ENCODE measurements at places on chromosomes 7 and 10.

- H3K27ac ChIP-seq = no peak overlapping the region
- H3K4me1 ChIP-seq = peaks cover 12% of the 10 kb centered on the region
- H3K27me3 ChIP-seq = no peaks in the 10 kb centered on the region
- no peak overlapping the region for H3K4me3 ChIP-seq
- DNase-seq = no peak
Measured at GRCh38 chr7:98619450-98620321, 2.6 kb downstream of the NPTX2 start.

GRCh38 chr7:578386-578785, 58.7 kb upstream of the PDGFA start:
- DNase-seq = no peak
- H3K4me3 ChIP-seq = no peak overlapping the region
- H3K27ac ChIP-seq = no peak overlapping the region
- no peaks in the 10 kb centered on the region for H3K27me3 ChIP-seq
- 0 out of 2 replicates have a peak, but pooled peaks cover 5% of the 10 kb centered on the region for H3K4me1 ChIP-seq

DNA sequence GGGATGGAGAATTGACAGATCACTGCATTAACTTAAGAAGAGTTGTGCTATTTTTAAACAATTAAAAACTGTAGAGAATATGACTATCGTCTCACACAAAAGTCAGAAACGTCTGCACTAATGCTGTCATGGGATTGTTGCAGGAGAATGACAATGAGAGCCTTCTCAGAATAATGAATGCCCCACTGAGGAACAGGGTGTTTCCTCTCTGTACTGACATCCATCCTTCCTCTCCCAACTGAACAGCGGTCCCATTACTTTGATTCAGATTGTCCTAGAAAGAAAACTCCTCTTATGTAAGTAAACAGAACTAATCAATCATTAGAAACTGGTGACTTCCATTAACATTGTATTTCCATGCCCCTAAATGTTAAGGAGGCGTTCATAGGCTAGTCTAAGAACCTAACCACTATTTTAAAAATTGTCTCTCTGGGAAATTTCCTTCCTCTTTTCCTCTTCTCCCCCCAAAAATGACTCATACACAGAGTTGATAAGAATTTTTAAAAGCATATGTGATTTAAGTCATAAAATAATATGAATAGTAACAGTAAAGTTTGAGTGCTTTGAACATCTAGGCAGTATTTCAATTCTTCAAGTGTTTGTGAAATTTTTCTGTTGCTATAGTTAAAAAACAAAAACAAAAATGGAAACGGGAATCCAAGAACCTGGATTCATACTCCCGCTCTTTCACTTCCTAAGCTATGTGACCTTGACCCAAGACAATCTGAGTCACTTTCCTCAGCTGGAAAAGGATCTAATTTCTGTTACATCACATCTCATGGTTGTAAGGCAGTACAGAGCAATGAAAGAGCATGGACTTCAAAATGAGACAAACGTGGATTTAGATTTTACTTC, 12.7 kb upstream of the MACC1 start:
- H3K36me3 ChIP-seq = no peaks in the 10 kb centered on the region
- H3K4me1 ChIP-seq = no peaks in the 10 kb centered on the region
- DNase-seq = no peak
- no peak overlapping the region for H3K27ac ChIP-seq
- H3K4me3 ChIP-seq = no peak overlapping the region

- no peak overlapping the region for H3K4me3 ChIP-seq
- no peaks in the 10 kb centered on the region for H3K27me3 ChIP-seq
- DNase-seq = no peak
- H3K4me1 ChIP-seq = no peaks in the 10 kb centered on the region
- H3K36me3 ChIP-seq = no peaks in the 10 kb centered on the region
- no peak overlapping the region for H3K27ac ChIP-seq
Measured at GRCh38 chr7:11188529-11189310, 215.0 kb downstream of the PHF14 start.

- no peak overlapping the region for H3K27ac ChIP-seq
- peaks cover 35% of the 10 kb centered on the region for H3K36me3 ChIP-seq
- H3K4me1 ChIP-seq = peaks cover 13% of the 10 kb centered on the region
Measured at GRCh38 chr7:149454006-149454405, 6.9 kb downstream of the ZNF777 start.

DNA sequence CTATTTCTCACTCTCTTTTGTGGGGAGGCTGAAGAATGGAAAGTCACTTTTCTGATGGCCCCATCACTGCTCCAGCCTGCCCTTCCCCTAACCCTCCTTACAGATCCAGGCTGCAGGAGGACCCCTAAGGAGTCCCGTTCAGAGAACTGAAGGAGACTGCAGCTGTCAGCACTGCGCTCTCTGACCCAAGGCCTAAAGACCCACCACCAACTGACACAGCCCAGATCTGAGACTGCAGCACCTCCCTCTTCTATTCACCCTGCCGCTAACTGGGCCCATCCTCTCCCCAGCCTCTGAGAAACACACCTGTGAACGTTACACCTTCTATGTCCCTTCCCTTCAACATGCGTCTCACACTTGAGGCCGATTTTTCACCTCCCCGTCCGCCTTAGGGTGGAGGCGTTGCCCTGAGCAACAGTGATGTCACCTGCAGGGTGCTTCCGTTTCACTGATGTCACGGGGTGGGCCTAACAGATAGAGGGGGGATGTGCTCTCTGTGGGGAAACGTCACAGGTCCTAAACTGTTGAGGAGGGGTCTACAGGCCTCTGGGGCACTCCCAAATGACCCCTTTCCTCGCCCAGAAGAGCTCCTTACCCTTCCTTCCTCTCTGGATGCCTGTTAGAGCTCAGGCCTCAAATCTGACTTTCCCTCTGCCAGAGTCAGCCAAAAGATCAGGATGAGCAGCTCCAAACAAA, 5.1 kb downstream of the ITPRIP start:
- no peak overlapping the region for H3K4me3 ChIP-seq
- H3K4me1 ChIP-seq = peaks cover 56% of the 10 kb centered on the region
- DNase-seq = no peak
- no peaks in the 10 kb centered on the region for H3K36me3 ChIP-seq
- H3K27ac ChIP-seq = no peak overlapping the region

- no peaks in the 10 kb centered on the region for H3K4me1 ChIP-seq
- DNase-seq = no peak
- H3K27me3 ChIP-seq = no peaks in the 10 kb centered on the region
- H3K27ac ChIP-seq = no peak overlapping the region
Measured at GRCh38 chr7:105611856-105612775, 30.8 kb upstream of the EFCAB10 start.

DNA sequence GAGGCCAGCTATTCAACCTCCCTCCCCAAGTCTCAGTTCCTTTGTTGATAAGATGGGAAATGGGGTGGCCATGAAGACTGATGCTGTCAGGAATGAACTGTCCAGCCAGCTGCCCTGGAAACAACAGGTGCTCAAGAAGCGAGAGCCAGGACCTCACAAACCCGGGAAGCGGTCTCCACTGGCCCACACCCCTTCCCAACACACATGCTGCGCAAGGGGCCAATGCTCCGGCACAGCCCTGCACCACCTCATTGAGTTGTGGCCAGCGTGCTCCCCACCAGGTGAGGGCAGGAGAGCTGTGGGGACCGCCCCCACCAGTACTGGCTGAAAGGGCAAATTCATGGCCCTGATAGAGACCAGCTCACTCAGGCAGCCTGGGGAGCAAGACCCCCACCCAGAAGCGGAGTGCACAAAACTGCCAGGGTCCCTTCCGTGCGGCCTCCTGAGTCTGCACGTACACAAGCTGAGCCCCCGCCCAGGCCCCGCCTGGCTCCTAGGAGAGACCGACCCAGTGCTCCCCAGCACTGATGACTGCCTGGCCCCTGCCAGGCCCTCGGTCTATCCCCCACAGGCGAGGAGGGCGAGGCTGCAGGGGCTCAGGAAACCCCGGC, 216.6 kb downstream of the MAD1L1 start:
- no peak overlapping the region for H3K27ac ChIP-seq
- H3K4me1 ChIP-seq = peaks cover 20% of the 10 kb centered on the region
- H3K36me3 ChIP-seq = no peaks in the 10 kb centered on the region
- DNase-seq = no peak

DNA sequence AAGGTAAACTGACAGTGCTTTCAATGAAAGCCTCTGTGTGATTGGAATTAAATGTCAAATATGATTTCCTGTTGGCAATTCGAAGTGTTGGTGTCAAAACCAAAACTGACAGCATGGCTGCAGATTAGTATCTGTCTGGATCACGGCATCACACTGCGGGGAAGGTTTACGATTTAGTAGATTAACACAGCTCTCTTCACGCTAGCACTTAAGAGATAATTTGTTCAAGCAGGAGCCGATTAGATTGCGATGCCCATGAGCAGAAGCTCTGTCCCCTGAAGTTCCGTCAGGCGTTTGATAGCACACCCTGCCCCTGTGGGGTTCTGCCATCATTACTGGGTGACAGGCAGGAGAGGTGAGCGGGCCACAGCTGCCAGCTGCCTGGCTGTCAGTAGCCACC, 279.5 kb upstream of the AUTS2 start:
- H3K4me3 ChIP-seq = no peak overlapping the region
- no peak for DNase-seq
- H3K4me1 ChIP-seq = no peaks in the 10 kb centered on the region
- no peaks in the 10 kb centered on the region for H3K36me3 ChIP-seq

DNA sequence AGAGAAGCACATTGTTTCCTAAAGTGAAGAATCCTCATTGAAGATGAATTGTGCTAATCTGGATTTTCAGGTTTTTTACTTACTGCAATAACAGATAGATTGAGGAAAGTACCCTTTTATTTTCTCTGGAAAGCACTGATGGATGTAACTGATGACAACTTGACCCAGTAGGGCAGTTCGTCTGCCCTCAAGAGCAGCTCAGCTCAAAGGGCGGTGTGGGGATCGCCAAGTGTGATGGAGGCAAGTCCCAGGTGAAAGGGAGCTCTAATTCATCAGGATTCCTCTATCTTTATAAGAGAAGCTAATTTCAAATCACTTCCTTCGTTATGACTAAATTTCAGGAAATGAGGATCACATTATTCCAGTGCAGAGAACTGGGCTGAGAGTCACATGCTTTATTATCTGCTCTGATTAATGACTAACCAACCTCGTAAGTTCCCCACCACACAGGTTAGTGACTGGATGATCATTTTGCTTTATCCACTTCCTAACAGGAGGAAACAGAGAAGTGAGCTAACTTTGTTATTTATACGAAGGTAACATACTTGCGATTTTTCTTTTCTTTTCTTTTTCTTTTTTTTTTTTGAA, 98.8 kb downstream of the PFKFB3 start:
- H3K36me3 ChIP-seq = no peaks in the 10 kb centered on the region
- no peak overlapping the region for H3K4me3 ChIP-seq

DNA sequence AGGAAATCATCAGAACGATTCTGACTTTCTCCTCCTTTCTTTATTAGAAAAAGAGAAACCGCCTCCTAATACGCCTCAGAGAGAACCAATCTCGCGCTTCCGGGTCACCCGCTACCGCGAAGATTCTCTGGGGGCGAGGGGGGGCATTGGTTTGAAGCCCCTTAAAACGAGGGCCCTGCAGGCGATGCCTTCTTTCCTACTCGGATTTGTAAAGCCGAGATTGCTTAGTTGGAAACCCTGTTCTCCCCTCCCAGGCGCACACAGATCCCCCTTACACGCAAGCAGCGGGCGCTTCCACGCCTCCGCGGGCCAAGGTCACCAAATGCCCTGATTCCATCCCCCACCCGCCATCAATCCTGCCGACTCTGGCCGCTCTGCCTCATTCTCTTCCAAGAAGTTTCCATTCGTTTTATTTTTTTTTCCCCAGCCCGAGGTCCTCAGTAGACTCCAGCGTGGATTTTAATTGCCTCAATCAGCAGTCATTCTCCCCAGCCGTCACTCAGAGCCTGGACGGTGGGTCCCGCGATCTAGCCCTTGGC, 1.1 kb upstream of the GAD2 start:
- H3K36me3 ChIP-seq = no peaks in the 10 kb centered on the region
- H3K4me1 ChIP-seq = no peaks in the 10 kb centered on the region
- no peak overlapping the region for H3K27ac ChIP-seq
- no peaks in the 10 kb centered on the region for H3K27me3 ChIP-seq

GRCh38 chr7:8213381-8213780, 48.6 kb downstream of the ICA1 start:
- H3K4me1 ChIP-seq = no peaks in the 10 kb centered on the region
- H3K27ac ChIP-seq = no peak overlapping the region

GRCh38 chr7:121874298-121874697, 1.3 kb downstream of the PTPRZ1 start:
- no peak for DNase-seq
- H3K4me1 ChIP-seq = no peaks in the 10 kb centered on the region
- no peaks in the 10 kb centered on the region for H3K27me3 ChIP-seq
- no peak overlapping the region for H3K4me3 ChIP-seq
- H3K27ac ChIP-seq = no peak overlapping the region
- no peaks in the 10 kb centered on the region for H3K36me3 ChIP-seq

DNA sequence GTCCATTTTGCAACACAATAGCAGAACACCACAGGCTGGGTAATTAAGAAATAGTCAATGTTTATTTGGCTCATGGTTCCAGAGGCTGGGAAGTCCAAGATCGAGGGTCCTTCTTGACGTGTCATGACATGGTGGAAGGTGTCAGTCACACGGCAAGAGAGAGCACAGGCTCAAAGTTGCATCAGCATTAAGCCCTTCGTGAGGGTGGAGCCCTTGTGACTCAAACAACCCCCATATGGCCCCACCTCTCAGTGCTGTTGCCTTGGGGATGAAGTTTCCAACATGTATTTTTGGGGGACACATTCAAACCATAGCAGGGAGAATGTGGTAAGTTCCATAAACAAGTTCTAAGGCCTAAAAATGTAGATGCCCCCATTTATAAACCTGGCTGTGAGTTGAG, 24.6 kb upstream of the GTPBP4 start:
- H3K36me3 ChIP-seq = no peaks in the 10 kb centered on the region
- DNase-seq = no peak
- no peaks in the 10 kb centered on the region for H3K4me1 ChIP-seq

- no peak for DNase-seq
- H3K27ac ChIP-seq = no peak overlapping the region
- peaks cover 9% of the 10 kb centered on the region for H3K4me1 ChIP-seq
- H3K27me3 ChIP-seq = no peaks in the 10 kb centered on the region
Measured at GRCh38 chr7:142670511-142670910, 78.8 kb upstream of the PRSS1 start.

DNA sequence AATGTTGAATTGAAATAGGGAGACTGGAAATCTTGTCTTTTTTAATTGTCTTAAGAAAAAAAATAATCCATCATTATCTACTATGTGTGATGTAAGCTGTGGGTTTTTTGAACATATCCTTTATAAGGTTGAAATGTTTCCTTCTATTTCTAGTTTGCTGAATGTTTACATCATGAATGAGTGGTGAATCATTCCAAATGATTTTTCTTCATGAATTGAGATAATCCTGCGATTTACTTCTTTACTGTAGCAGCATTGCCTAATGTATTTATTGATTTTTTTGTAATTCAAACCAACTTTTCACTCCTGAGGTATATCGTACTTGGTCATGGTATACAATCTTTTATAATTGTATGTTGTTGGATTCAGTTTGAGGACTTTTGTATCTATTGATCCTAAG, 607.6 kb upstream of the PFKP start:
- DNase-seq = no peak
- no peak overlapping the region for H3K4me3 ChIP-seq
- H3K27ac ChIP-seq = no peak overlapping the region
- no peaks in the 10 kb centered on the region for H3K36me3 ChIP-seq
- H3K4me1 ChIP-seq = no peaks in the 10 kb centered on the region

DNA sequence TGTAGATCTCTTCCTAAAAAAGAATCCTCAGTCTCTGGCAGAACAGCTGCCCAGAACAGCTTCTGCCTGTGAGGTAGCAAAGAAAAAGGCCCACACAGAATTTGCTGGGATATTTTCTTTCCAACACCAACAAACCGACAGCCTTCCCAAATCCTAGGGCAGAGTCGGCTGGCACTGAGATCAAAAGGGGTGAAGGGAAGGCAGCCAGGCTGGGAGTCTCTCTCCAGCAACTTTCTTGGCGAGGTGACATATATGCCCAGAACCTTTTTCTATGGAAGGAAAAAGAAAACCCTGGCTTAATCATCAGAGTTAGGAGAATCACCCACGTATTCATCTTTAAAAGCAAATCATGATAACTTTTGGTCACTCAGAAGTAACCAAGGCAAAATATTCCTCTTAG, 279.6 kb downstream of the DNAJB6 start:
- H3K36me3 ChIP-seq = no peaks in the 10 kb centered on the region
- H3K27me3 ChIP-seq = no peaks in the 10 kb centered on the region
- no peak for DNase-seq
- no peak overlapping the region for H3K4me3 ChIP-seq

Data from Karpas-422 (cell line).